Activated CD4-positive, CD25-positive, alpha-beta regulatory T cell treated with anti-CD3 and anti-CD28 coated beads, Interleukin-2, amount 50 U/mL, for 72 hours (primary cell): ENCODE measurements at places on chromosomes 2 and 18.

- DNase-seq: no peak
Measured at GRCh38 chr18:51383116-51383515, 185.6 kb upstream of the MEX3C start.

DNA sequence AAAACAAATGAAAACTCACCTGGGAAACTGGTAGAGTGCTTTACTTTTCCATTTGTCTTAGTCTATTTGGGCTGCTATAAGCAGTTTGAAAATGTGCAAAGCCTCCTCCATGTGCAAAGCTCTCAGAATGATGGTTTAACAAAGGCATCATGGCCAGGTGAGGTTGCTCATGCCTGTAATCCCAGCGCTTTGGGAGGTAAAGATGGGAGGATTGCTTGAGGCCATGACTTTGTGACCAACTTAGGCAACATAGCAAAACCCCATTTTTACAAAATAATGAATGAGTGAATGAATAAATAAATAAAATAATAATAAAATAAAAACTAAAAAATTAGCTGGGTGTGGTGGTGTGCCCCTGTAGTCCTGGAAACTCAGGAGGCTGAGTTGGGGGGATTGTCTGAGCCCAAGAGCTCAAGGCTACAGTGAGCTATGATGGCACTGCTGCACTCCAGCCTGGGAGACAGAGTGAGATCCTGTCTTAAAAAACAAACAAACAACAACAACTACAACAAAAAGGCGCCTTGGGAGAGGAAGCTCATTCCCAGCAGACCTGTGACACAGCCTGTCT is 71.8 kb downstream of the MYCN start:
- DNase-seq: no peak

- no peak for DNase-seq
Measured at GRCh38 chr2:178328037-178328436, 122.9 kb downstream of the PRKRA start.

DNA sequence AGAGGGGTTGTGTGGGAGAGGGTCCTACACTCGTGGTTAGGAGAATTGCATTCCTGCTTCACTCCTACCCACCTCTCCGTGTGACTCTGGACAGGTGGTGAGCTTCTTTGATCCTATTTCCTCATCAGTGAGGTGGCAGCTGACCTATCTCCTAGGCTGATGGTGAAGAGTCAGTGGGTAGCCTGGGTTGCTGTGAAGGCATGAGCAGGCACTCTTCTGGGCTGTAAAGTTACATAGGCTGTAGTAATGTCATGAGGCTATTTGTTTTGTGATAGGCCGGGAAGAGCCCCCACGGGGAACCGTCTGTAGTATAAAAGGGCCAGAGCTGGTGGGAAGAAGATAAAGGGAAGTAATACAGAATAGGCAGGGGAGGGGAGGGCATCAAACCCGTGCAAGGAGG is 83.8 kb downstream of the TMEM247 start:
- no peak for DNase-seq

- DNase-seq: no peak
Measured at GRCh38 chr18:44996261-44996660, 315.6 kb downstream of the SETBP1 start.

GRCh38 chr18:42048158-42048557 is 93.1 kb downstream of the PIK3C3 start:
- DNase-seq: no peak

GRCh38 chr2:32792416-32792815 is 154.3 kb upstream of the LTBP1 start:
- no peak for DNase-seq

GRCh38 chr18:12442946-12443345 is 35.2 kb downstream of the PRELID3A start:
- DNase-seq: no peak
